ENCODE measurements at places on chromosomes 13 and 19.

DNA sequence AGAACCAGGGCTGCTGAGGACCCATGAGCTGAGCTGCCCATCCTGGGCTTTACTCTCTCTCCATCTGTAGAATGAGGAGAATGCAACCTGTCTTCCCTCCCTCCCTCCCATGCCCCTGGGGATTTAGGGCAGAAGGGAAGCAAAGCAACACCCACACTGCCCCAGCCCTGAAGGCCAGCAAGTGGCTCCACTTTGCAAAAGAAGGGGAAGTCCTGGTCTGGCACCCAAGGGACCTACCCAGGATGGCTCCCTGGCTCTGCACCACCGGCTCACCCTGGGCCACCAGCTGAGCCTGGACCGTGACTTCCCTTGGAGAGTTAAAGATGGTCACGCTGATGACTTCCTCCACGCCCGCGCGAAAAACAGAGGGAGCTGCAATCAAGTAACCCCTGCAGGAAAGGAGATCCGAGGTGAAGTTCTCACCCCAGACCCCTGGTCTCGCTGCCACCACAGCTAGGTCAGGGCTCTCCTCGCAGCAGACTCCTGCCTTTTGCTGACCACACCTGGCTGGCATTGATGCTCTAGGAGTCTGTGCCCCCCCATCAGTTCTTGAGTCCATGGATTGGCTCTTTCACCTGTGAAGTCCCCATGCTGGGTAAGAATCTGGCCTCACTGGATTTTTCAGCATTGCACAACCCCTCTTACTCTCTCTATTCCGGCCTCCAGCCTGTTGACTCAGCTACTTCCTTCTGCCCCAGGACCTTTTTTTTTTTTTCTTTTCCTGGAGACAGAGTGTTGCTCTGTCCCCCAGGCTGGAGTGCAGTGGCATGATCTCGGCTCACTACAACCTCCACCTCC lies 4.6 kb downstream of the CPAMD8 start:
- no peak for DNase-seq

DNA sequence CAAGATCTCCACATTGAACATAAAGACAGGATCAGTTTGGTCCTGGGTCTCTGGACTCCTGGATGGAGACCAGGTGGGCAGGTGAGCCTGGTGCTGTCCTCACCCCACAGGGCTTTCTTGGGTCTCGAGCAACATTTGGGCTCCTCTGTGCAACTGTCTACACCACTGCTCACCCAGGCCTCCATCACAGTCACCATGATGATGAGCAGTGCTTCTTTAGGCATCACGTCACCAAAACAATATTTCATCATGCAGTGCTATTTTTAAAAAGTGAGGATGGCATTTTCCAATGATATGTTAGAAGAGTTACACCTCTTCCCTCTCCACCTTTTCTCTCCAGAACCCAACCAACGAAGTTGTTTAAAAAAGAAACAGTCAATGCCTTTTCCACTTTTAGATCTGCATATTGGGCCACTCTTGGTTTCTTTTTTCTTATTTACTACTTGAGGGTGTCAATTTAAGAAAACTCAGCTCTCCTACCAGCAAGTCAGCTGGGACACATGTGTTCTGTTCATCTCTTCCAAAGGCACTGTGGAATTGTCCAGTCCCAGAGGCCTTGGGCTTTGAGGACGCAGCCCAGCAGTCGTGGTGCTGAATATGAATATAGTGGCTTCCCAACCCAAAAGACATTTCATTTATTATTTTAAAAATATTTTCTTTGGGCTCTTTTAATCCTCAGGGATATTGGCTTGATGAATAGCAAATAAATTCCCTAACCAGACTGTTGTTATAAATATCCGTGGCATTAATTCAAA lies 405.7 kb downstream of the KCNRG start:
- DNase-seq = no peak

GRCh38 chr13:98483601-98484288 lies 93.2 kb downstream of the STK24 start:
- no peak for DNase-seq

DNA sequence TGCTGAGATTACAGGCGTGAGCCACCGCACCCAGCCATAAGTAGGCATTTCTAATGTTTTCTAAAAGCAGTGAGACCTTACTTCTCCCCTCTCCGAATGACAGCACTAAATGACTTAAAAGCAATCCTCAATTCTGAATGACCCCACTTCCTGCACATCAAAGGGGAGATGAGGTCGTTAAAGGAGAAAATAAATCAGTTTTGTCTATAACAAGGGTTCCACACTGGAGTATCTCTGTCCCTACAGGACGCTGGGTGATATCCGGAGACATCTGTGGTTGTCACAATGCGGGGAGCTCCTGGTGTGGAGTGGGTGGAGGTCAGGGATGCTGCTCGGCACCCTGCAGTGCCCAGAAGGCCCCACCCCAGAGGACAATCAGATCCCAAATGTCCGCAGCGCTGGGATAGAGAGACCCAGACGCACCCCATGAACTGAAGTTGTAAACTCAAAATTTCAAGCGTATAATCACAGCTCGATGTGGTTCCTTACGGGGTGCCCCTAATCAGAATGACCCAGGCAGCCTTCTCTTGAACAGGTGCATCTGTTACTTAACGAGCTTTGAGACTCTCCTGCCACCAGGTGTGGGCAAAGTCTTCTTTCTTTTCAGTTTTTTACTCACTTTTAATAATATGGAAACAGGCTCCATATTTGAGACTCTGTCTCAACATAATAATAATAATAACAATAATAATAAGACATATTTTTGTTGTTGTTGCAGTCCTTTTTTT lies 2.9 kb downstream of the GNG7 start:
- DNase-seq = no peak

DNA sequence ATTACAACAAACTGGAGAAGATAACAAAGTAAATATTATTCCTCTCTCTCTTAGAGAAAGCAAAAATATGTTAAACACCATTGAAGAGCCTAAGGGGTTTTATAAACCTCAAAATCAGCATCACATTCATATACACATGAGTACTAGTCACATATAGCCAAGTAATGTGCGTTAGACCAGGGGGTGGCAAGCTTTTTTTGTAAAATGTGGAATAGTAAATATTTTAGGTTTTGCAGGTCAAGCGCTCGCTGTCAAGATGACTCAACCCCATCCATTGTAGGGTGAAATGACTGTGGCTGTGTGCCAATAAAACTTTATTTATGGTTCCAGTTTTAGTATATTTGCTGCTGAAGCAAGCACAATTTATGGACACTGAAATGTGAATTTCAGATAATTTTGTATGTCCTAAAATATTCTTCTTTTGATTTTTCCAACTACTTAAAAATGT lies 21.7 kb downstream of the RFX2 start:
- no peak for DNase-seq

GRCh38 chr13:28575200-28575599 lies 80.3 kb upstream of the FLT1 start:
- DNase-seq = no peak

DNA sequence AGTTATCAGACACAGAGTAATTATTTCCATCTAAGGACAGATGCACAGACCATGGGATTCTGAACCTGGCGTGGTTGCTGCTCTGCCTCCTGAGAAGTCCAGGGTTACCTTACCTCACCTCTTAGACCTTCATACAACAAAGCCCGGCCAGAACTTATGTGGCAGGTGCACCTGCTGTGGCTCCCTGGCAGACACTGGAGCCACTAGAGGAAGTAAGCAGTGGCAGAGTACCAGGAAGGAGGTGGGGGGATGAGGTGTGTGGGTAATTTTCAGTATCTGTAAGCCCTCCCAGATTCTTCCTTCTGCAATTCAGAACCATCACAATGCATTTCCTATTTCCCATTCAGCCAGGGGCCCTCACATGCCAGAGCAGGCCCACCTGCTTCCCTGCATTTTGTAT lies 106.1 kb upstream of the DOCK9 start:
- no peak for DNase-seq

DNA sequence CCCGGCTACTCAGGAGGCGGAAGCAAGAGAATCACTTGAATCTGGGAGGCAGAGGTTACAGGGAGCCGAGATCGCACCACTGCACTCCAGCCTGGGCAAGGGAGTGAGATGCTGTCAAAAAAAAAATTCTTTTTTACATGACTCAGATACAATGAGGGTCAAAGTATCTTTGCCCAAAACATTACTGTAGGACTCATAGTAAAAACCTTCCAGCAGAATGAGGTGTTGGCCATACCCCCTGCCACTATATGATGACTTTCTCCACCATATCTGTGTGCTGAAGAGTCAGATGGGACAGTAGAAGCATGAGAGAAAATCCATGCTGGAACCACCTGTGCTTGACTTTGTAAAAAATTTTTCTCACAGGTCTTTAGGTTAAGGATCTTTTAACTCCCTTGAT lies 86.7 kb downstream of the COL4A2 start:
- no peak for DNase-seq

DNA sequence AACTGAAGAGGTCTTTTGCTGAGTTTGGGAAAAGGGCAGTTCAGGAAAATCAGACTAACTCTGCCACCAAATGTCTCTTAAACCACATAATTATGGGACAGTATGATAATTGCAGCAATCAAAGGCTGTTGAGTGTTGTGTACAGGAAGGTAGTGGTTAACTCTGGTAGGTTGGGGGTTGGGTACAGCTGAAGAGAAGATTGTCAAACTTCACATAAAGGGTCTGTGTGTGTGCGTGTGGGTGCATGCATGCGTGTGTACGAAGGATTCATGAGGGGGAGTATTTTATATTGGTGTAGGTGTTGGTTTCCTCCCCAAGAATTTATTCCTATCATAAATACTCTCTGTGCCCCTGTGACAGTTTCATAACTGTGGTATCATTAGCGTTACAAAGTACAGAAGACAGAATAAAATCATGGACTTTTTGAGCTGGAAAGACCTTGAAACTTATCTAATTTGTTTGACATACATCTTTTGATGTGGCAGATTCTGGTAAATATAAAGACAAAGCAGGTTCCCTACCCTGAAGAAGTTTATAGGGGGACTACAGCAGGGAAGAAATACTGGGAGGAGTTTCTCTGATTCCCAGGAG lies 94.1 kb downstream of the PCCA start:
- DNase-seq = no peak

DNA sequence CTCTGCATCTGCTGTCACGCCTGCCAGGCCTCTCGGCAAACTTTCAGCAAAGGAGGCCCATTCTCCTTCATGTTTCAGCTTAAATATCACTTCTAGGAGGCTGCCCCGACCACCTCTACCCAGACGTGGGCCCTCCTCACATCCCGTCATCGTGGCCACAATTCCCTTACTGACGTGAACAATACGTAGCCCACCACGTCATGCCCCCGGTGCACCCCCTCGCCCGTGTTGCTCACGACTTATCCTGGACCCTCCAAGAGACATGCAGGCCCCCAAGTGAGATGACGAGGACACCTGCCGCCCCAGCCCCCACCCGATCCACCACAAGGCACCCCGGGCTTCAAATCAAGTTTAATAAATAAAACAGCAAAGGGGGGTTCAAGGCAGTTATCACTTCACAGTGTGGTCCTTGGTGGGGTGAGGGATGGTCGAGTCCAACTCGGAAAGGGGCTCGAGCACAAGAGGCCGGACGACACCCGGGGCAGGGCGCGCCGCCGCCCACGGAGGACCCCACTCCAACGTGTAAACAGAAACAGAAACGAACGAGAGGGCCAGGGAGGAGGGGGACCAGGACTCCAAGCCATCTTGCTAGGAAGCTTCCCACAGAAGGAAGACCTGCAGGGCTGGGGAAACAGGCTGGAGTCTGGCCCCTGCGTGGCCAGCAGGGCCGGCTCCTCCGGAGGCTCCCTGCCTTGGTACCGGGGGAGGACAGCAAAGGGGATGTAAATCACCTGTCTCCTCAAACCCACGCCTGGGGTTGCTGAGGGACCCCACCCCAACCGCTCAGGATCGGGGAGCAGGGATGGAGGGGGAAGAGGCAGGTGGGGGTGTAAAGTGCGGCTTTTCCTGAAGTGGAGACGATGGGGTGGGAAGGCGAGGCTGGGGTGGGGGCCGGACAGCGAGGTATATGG lies 14.3 kb upstream of the PLPP2 start:
- DNase-seq = no peak

GRCh38 chr19:48644839-48645619 lies 958 bp downstream of the CA11 start:
- DNase-seq = no peak

GRCh38 chr19:55624109-55625003 lies at the start of gene ZNF784:
ZNF784 (minus strand) TSS chr19:55624566; CDS start chr19:55624561, 5 bp downstream.
- DNase-seq = peak; percentile 81

- no peak for DNase-seq
These were observed 16.3 kb upstream of the RNASEH2B start for GRCh38 chr13:50893211-50893852.

- no peak for DNase-seq
These were observed 96.4 kb downstream of the TNFRSF19 start for GRCh38 chr13:23666582-23666981.

DNA sequence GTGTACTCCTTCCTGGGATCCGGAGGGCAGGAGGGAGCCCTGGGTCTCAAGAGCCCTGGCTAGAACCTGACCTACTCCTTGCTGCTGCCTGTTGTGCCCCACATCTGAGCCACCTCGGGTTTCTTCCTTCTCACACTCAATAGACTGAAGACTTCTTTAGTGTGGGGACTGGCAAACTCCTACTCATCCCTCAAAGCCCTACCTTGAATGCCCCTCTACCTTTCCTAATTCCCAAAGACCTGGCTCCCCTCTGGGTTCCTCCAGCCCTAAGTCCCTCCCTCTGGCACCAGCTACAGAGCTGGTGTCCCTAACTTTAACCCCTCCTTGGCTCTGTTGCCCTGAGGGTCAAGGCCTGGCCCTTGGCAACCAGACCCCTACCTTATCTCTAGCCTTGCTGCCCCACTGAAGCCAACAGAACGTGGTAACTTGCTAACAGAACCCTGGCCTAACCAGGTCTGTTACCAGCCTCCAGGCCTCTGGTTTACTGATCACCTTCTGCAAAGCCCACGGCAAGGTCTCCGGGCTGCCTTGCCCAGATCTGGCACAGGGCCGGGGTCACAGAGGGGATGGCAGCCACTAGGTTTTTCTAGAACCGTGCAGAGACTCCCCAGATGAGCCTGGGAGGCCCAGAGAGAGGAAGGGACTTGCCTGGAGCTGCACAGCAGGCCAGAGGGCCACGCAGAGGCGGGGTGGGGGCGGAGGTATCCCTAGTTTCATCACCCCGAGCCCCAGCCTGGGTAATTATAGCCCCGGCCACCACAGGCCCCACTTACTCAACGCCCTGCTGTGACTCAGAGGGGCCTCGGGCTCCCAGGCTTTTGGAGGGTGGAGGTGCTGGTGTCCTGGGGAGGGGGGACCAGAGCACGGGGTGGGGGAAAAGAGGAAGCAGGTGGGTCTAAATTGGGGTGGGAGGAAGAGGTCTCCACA lies 15.3 kb downstream of the ZBTB7A start:
- no peak for DNase-seq

- DNase-seq = no peak
These were observed 6.4 kb downstream of the ALDH16A1 start for GRCh38 chr19:49459388-49459787.

- DNase-seq = no peak
These were observed 216 bp downstream of the SH2D3A start for GRCh38 chr19:6767081-6767356.

GRCh38 chr13:28744656-28745055 lies 25.9 kb upstream of the SLC46A3 start:
- DNase-seq = no peak

Measured in keratinocyte (primary cell).